Ascending aorta (tissue), 2 donors: ENCODE measurements at places on chromosomes 6 and 20.

DNA sequence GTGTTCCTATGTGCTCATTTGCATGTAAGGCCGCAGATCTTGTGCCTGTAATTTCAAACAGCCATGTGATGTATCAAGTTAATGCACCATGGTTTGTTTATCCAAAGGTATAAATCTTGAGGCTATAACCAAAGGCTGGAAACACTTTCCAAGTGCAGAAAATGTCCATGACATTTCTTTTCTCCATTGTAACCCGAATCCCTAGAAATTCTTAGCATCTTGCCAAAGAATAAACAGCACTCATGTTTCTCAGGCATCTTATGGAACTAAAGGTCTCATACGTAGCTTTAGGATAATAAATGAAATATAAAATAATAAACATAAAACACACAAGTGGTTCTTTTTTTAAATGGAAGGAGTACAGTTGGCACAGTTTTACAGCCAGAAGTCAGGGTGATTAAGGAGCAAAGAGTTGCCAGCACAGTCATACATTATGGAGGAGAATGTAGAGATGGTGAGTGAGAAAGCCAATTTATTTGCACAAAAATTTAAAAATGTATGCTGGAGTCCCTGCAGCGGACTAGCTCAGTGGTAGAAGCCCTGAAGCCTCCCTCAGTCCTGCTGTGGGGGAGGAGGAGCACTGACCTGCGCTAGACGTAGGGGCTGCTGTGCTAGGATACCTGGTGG lies 18.0 kb downstream of the CDH26 start:
- DNase-seq: no peak

DNA sequence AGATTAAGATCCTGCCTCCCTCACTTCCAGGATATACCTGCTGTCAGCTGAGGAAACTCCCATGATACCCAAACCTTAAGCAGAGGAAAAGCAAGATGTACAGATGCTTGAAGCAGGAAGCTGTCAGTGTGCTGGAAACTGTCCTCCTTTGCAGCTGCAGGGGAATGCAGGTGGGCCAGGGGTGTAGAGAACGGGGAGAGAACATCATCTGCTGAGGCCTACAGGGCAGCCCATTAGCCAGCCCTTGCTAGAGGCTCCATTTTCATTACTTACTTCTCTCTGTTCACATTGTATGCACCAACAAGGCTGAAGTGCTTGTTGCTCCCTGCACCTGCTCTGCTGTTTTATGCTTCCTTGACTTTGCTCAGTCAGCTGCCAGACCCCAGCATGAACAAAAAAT lies 119.1 kb downstream of the PRND start:
- DNase-seq: no peak

DNA sequence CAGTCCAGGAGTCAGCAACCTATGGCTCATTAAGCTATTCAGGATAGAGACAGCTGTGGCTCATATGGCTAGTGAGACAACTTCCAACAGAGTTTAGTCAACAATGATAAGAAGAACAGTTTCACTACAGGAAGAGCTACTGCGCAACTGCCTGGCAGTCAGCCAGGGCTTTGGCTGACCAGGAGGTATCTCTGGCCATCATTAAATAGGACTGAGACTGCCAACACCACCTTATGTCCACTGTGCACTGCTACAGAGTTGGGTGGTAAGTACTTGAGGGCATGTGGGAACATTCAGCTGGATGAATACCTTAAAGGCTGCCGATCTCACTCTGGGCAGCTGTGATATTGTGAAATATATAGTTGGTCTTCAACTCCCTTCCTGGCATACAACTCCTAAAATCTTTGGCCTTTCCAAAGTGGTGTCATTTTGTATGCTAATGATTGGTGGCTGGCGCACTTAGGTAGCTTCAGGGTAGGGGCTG lies 52.2 kb upstream of the FAM83C start:
- no peak for DNase-seq

GRCh38 chr20:25191051-25191450 lies 4.5 kb upstream of the ENTPD6 start:
- no peak for DNase-seq

- DNase-seq: no peak
Measured at GRCh38 chr6:104896914-104897313, 37.2 kb upstream of the HACE1 start.

DNA sequence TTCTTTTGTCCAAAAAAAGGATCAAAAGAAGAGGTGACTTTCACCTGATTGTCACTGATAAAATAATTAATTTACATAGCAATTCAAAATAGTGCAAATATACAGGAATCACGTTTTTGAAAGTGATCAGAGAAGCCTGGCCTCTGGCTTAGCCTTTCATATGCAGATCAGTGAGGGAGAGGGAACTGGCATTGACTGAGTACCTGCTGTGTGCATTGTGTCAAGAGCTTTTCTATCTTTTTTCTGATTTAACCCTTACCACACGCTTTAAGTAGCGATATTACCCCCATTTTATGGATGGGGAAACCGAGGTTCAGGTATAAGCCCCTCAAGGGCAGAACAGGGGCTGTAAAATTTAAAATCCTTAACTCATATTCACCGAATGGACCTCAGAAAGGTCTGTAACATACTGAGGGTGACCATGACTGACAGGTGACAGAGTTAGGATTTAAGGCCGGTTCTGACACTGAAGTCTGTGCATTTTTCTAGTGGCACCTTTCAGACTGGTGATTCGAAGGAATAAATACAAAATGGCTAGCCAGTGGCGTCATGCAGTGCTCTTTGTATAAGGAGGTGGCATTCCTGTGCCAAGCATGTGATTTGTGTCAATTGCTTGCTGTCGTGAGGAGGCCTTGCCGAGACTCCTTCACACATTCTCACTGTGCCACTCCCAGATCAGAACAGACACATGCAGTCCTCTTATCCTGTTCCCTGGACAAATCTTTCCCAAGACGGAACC lies 310.2 kb downstream of the TSHZ2 start:
- no peak for DNase-seq

- no peak for DNase-seq
Measured at GRCh38 chr20:19785983-19786285, 27.9 kb downstream of the RIN2 start.

GRCh38 chr6:42979523-42980177 lies 669 bp upstream of the PEX6 start:
- no peak for DNase-seq
